ENCODE measurements at places on chromosomes 3 and 15.

- DNase-seq, result no peak
Observed at GRCh38 chr3:67635806-67636205, 18.6 kb downstream of the SUCLG2 start.

- no peak for DNase-seq
Observed at GRCh38 chr3:108088146-108088545, 2.7 kb downstream of the CD47 start.

GRCh38 chr3:94173673-94174434 is 111.0 kb downstream of the NSUN3 start:
- no peak for DNase-seq

DNA sequence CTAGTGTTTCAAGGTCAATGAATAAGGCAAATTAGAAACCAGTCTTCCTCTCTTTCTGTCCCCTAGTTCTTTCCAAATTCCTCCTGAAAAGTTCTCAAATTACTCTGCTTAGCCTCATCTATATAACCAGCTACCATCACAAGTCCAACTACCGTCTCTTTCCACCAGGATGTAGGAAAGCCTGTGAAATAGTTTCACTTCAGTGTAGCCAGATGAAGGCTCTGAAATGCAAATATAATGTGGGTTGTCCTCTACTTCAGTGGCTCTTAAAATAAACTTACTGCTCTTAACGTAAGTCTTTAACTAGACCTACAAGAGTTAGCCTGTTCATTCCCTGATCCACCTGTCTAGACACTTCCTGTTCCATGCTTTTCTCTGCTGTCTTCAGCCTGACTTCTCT is 827.7 kb downstream of the ROBO1 start:
- DNase-seq, result no peak

GRCh38 chr3:159910991-159911663 is 77.5 kb upstream of the IL12A start:
- DNase-seq, result no peak

- peak; percentile 21 for DNase-seq
Observed at GRCh38 chr15:52559575-52559974, 9.3 kb downstream of the ARPP19 start.

GRCh38 chr3:15610082-15610759 is 8.7 kb downstream of the BTD start:
- DNase-seq, result no peak

DNA sequence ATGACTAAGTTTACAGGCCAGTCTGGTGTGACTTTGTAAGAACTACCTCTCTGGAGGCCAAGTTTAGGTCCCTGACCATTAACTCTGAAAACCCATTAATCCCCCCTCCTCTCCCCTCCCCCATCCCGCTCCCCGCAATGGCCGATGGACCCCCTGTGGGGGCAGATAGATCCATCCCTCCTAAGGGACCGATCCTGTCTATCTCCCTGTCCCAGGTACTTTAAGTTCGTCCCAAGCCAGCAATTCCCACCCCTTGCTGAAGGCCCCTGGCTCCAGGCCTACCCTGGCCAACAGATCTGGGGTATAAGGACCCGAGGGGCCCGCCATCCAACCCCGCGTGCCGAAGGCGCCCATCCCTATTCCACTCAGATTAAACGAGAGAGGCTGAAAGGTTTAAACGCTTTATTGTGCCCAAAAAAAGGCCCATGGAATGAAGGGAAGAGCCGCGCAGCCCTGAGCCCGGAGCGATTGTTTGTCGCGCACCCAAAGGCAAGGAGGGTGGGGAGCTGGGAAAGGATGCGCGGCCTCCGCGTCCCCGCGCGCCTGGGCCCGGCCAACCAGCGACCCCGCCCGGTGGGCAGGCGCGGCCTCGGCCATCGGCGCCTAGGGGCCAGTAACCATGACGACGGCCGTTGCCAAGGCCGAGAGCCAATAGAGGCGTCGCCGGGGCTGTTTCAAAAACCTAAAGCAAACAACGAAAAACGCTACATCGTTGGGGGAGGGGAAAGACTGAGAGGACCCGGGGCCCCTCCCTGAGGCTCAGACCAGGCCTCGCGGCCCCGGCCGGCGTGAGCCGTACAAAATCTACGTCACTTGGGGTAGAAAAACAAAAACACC is 35.9 kb downstream of the HMCES start:
- peak; percentile 64 for DNase-seq

DNA sequence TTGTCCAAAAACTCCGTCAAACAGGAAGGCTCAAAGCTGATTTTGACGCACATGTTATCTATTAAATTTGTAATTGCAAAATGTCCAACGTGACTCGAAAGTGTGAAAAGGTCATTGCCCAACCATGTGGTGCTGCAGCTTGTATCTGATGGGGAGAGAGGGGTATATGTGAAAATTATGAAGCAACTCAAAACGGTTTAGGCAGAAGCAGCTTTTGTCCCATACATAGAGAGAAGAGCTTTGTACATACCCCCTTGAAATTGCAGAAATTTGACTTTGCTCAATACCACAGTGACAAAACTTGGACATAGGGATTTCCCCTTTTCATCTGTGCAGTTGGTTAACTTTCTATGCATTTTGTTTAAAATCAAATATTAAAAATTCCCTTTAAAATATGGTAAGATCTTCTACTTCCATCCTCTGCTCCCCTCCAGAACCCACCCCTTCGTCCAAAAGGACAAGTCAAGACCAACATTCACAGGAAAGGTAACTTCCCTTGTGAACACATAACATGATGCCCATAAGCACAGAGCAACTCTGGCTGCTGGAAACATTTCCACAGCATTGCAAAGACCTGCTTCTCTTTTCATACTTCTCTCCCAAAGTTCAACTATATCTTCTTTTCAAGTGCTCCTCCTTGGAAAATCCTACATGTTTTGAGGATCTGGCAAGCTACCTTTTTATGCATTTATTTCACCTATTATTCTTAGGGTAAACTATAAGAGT is 253.7 kb upstream of the THBS1 start:
- no peak for DNase-seq

- DNase-seq, result no peak
Observed at GRCh38 chr3:64638981-64639481, 48.8 kb downstream of the ADAMTS9 start.

DNA sequence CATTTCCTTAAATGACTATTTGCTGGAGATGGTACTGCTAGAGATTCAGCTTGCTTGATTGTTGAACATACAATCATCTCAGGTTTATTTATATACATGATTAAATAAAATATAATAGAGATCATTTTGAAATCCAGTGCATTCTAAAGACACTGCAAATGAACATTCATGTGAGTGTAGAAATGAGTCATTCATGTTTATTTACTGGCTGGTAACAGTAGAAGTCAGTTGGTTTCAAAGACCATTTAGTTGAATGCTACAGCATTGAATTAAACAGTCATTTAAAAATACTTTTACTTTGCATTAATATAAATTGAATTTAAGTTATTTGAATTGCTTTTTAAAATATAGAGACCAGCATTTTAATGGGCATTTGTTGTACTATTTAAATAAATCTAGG is 551.9 kb upstream of the GOLIM4 start:
- DNase-seq, result no peak

GRCh38 chr3:123871946-123872345 is 12.2 kb downstream of the MYLK start:
- DNase-seq, result no peak

DNA sequence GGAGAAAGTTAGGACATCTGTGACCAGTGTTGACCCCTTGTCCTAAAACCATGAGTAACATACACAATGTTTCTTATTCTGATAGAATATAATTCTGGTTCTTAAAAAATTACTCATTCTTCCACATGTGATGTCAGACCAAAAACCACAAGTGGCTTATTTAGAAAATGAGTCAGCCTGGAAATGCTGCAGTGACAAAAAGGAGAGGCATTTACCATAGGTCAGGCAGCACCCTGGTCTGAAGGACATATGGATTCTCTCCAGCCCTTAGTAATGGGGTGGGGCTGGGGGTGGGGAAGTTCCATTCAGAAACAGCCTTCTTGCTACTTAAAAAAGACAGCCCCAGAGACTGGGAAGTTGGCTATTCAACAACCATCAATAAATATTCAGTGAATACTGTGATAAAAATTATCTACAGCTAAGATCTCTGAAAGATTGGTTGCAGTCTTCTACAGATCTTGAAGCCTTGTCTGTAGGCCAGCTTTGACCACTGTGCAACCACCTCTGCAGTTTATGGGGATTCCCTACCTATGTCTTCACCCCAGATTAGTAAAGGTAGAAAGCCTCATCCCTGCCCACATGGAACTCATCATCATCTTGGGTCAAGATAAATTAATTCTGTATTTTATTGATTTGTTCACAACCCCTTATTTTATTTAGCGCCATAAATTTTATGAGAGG is 34.9 kb upstream of the TIMP4 start:
- no peak for DNase-seq

DNA sequence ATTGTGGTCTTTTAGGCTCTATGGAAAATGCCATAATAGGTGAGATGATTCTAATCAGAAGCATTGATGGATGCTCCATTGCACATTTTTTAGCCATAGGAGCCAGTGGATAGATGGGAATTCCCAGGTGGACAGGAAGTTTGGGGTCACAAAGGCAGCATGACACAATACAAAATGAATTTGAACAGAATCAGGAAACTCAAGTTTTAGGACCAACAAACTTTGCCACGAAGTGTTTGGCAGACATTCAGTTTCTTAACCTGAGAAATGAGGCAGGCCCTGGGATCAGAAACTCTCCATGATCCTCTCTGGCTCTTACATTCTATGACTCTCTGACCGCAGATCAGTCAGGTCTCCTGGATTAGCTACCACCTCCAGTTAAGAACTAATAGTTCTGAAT is 275.4 kb downstream of the TIGIT start:
- DNase-seq, result no peak

GRCh38 chr15:60799885-60800284 is 320.9 kb upstream of the ICE2 start:
- DNase-seq, result peak; percentile 32

GRCh38 chr15:58830556-58830955 is 59.5 kb downstream of the MINDY2 start:
- DNase-seq, result no peak

- no peak for DNase-seq
Observed at GRCh38 chr3:130582457-130583153, 65.6 kb downstream of the COL6A6 start.

GRCh38 chr15:27977696-27978095 is 121.4 kb downstream of the OCA2 start:
- DNase-seq, result no peak

DNA sequence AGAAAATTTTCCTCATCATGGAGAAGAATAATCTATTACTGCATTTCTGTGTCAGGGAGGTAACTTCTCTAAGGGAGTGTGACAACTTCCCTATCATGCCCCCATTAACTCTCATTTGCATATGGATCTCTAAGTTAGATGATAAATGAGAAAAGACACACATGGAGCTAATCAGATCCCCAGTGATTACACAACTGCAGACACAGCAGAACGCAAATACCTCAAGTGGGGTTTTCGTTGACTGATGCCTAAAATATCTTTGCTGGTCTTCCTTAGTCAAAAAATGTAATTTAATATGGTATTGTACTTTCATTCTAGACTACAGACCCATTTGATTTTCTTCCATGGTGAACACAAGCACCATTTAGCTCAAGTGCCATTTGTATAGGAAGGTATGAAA is 630.5 kb downstream of the TBL1XR1 start:
- no peak for DNase-seq

GRCh38 chr15:58724466-58724865 is 25.0 kb downstream of the ADAM10 start:
- DNase-seq, result no peak

- peak; percentile 27 for DNase-seq
Observed at GRCh38 chr3:98563661-98564281, 29.6 kb downstream of the CPOX start.

DNA sequence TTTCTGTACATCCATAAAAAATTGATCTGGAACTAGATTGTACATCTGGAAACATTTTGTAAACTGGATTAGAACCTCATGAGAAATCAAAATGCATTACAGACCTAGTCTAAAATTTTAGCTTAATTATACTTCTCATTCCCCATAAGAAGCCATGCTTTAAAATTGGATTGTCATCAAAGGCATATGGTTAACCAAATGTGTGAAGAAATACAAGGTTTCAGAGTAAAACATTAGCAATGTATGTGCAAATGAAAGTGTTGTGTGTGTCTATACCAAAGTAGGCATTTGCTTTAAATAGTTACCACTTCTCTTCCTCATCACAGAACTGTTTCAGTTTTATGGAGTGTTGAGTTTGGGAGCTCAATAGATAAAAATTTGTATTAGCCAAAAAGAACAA is 968.7 kb downstream of the EPHA3 start:
- DNase-seq, result no peak

GRCh38 chr3:160608870-160609269 is 43.5 kb upstream of the KPNA4 start:
- DNase-seq, result no peak

DNA sequence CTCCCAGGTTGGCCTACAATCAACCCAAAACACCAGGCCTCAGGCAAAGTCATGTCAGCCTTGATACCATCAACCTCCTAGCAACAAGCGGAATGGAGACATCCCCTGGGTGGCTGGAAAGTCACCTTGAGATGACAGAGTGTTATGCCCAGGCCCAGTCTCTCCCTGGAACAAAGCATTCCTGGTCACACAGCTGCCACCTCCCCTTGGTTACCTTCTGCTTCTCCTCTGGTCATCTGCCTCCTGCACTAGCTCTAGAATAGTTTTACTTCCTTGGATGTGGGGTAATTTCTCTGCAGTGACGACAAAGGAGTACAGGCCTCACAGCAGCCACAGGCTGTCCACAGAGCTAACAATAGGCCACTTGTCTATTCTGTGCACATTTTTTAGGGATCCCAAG is 114.9 kb downstream of the RFTN1 start:
- no peak for DNase-seq
